Vagina (tissue), 2 donors: ENCODE measurements at places on chromosomes 2 and 18. TPM values are rescaled to one million over a fixed set of nuclear protein-coding genes. Genes with fewer than 3 reads are reported as not detected.

The TLX2 gene
- total RNA-seq, result 6.6 TPM

The UGT1A10 gene
- not detected for total RNA-seq

The KLHL29 gene
- total RNA-seq, result 19.4 TPM

The RGPD3 gene
- total RNA-seq, result 0.25 TPM

DNA sequence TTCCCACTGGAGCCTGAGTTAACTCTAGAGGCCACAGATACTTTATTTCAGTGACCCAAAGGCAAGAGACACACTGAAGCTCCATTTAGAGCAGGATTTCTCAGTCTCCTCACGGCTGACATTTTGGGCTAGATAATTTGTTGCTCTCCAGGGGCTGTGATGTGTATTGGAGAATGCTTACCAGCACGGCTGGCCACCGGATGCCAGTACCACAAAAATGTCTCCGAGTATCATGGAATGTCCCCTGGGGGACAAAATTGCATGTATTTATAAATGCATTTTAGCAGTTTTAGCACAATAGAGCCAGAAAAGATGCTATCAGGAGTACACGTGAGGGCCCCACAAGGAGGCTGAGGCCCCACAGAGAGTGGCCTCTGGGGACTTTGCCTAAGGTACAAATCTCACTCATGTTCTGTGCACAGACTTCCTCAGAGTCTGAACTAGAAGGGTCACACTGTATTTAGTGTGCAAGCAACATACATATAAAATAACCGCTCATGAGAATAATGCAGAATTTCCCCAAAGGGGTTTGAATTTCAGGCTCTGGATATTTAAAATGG lies 20.5 kb upstream of the DCC start:
- DNase-seq, result no peak

GRCh38 chr2:205020673-205021072 lies 475.4 kb downstream of the PARD3B start:
- DNase-seq, result no peak

- no peak for DNase-seq
Measured at GRCh38 chr2:231425291-231425810, 29.8 kb downstream of the B3GNT7 start.

GRCh38 chr2:173692068-173692467 lies 273.1 kb downstream of the SP3 start:
- no peak for DNase-seq

DNA sequence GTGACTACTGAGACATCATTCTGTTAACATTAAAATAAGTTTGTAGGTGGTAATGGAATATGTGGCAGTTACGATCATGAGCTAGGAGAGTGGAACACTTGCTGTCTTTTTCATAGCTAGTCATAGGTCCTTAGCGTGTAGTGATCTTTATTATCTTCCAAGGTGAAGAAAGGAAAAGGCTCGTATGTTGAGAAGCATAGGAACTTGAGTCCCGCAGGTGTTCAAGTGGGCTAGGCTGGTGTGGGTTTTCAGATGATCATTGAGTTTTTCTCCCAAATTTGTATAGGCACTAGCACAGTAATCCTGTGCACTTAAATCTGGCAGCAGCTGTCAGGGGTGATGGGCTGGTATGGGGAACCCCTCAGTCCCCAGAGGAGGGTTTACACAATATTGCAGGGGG lies 10.9 kb downstream of the SLC20A1 start:
- DNase-seq, result no peak
